ENCODE measurements at places on chromosomes 5 and 9.

DNA sequence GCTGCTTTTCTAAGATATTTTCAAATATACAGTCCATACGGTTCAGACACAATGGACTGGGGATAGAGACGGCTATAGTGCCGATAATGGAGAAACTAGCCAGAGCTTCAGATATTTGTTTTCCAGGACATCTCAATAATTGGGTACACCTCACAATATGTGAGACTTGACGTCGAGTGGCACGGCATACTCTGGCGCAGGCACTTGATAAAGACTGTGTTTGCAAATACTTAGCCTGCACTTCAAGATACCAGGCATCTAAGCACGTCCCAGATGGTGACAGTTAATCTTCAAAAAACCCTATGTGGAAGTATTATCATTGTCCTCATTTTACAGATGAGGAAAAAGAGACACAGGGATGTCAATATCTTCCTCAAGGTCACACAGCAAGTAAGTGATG lies 48.5 kb downstream of the SEMA5A start:
- DNase-seq = no peak

DNA sequence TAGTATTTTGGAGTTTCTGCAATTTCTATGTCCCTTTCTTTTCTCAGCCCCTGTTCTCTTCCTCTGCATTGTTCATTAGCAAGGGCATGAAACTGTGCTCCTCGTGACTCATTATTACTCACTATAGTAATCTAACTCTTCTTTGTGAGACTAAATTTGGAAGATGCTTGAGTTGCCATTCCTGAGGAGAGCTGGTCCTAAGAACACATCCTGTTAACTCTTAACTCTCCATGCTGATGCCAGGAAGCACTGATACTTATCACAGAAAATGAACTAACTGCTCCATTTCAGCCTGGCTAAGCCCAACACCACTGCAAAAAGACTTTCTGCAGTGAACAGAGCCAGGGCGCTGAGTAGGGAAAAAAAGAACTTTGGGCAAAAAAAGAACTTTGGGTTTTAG lies 10.6 kb upstream of the CSNK1A1 start:
- DNase-seq = no peak

GRCh38 chr5:8686707-8687106 lies 817.8 kb downstream of the MTRR start:
- no peak for DNase-seq

DNA sequence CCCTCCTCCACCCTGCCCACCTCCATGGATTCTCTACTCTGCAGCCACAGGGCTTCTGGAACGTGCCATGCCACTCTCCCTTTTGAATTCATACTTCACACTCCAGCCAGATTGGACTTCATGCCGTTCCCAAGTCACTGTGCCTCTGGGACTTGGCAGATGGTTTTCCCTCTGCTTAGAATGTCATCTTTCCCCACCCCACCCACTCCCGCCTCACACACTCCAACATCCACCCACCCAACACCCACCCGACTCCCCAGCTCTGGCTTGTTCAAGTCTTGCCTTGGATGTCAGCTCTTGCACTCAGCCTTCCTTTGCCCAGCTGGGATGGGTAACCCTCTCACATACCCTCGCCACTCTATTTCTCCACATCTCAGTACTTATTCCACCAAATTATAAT lies 142.1 kb upstream of the DHFR start:
- DNase-seq = no peak

GRCh38 chr9:20984506-20984905 lies 46.9 kb downstream of the HACD4 start:
- DNase-seq = no peak

- DNase-seq = no peak
These were observed 21.9 kb downstream of the SEMA4D start for GRCh38 chr9:89475891-89476440.

GRCh38 chr9:96137671-96138429 lies 164.1 kb downstream of the HSD17B3 start:
- DNase-seq = no peak

- no peak for DNase-seq
These were observed 99.1 kb downstream of the MACIR start for GRCh38 chr5:103357636-103358035.

- DNase-seq = no peak
These were observed 2.6 kb downstream of the CCDC183 start for GRCh38 chr9:136798708-136799078.

DNA sequence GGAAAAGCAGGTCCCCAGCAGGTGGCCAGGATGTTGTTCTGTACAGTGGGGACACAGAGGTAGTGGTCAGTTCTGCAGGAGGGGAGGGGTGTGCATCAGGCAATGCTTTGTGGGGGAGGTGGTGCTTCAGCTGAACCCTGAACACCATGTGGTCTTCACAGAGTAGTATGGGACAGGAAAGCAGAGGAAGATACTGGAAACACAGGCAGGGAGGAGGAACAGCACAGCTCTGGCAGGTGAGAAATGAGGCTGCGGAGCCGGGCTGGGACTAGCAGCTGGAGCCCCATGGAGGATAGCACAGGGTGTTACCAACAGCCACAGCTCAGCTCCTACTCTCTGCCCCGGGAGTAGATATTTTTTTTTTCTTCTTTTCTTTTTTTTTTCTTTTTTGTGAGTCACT lies 161.5 kb downstream of the ENTREP1 start:
- no peak for DNase-seq

DNA sequence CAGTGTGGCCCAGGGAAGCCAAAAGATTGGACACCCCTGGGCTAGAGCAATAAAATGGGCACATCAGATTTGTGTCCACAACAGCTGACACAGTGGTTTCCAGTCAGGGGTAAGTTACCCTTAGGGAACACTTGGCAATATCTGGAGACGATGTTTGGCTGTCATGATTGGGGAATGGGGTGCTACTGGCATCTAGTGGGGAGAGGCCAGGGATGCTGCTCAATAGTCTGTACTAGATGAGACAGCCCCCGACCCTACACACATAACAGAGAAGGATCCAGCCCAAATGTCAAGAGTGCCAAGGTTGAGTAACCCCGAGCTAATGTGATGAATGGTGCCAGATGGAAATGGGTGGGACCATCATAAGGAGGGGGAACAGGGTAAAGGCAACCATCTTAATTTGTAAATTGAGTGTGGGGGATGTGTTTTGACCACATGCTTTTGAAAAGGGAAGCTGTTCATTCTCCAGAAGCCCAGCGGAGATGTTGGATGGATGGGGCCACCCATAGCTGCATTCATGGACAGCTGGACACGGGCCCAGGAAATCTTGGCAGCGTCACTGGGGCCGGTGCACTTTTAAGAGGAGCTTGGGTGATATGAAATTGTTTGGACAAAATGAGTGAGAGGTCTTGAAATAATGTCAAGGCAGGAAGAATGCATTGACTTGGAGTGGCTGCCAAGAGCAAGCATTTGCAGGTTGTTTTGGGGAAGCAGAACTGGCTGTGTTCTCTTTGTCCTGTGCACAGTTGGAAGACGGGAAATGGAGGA lies 33.4 kb downstream of the SYK start:
- no peak for DNase-seq

DNA sequence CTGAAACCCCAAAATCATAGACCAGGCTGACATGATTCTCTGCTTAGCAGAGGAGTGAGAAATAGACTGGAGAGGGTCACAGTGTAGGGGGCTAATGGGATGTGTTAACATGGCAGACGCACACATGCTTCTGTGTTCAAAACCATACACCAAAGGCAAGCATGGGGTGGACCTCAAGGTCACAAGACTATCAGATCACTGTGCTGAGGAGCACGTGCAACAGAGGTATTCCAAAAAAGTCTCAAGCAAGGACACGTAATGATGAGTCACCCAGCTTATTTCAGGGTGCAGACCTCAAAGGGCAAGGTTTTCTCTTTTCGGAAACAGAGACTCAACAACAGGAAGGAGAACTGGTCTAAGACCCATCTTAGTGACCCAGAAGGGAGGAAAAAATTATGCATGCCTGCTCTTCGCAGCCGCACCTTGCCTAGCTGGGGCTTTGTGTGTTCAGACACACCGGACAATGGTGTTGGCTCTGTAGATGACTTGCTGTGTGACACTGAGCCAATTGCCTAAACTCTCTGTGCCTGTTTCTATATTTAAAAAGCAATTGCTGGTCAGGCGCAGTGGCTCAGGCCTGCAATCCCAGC lies 20.3 kb downstream of the WHRN start:
- DNase-seq = no peak

DNA sequence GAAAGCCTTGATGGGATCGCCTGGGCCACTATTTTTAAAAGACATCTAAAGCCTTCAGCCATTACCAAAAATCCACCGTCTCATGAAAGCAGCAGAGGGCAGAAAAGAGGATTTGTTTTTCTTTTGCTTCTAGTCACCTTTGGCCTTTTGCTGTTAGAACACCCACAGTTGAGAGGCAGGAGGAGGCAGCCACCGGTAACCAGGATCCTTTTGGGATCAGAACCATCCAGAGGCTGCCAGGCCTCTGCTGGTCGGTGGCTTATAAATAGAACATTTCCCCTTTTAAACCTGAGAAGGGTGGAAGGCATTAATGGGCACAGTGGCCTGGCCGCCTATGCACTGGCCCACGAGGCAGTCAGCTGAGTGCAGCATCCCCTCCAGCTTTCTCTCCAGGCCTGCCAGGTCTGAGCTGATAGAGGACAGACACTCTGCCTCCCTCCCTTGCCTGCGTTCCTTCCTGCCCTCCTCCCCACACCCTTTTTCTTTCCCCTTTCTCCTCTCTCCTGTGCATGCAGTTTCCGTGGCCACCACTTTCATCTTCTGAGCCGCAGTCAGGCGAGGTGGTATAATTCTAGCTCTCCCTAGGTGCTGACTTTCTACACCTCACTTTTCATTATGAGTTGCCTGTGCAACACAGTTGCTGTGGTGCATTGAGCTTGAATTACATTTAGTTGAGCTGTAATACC lies 253.4 kb downstream of the ARHGAP26 start:
- no peak for DNase-seq

GRCh38 chr5:65156933-65157332 lies 324.8 kb downstream of the ADAMTS6 start:
- no peak for DNase-seq

- no peak for DNase-seq
These were observed 148.2 kb upstream of the SLC12A2 start for GRCh38 chr5:127935398-127935797.

DNA sequence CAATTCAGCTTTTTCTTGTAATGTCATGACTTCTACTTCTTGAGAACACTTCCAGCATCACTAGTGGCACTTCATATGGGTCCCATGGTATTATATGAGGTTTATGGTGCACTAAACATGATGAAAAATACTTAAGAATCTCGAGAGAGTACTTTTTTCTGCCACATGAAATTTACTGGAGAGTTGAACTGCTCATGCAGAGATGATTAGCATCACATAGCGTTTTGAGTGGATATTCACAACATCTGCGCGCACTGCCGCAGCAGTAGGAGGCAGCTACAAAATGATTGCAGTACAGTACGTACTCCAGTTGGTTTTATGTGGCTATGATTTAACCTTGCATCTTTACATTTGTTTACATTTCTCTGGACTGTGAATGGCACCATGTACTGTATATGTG lies 14.7 kb downstream of the RAD1 start:
- no peak for DNase-seq

DNA sequence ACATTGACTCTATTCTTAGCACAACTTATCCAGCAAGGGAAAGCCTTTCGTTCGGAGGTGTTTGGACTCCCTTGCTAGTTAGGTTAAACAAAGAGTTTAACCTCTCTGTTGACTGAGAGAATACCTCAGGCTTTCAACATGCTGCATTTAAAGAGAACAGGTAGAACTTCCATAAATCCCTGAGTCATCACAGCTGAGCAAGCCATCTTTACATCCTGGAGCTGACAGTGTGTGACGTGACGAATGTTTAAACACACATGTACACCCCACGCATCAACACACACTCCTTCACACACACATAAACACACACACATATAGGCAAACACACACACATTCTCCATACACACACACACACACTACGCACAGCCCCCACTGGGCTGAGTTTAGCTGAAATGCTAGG lies 152.8 kb downstream of the ADAMTS12 start:
- DNase-seq = no peak

DNA sequence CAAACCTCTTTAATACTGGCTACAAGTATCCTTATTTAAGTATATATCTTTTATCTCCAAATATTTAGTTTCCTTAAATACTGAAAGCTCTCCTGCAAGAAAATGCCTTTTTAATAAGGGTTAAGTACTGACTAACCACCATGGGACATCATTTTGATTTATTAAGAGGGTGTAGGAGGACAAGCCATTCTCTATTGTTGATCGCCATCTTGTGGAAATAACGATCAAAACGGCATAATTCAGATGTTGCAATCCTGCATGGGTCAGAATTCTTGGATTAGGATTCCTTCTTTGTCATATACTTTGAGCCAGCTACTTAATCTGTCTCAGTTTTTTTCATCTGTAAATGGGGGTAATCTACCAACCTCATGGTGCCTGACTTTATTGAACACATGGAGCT lies 28.7 kb upstream of the C5orf46 start:
- no peak for DNase-seq

DNA sequence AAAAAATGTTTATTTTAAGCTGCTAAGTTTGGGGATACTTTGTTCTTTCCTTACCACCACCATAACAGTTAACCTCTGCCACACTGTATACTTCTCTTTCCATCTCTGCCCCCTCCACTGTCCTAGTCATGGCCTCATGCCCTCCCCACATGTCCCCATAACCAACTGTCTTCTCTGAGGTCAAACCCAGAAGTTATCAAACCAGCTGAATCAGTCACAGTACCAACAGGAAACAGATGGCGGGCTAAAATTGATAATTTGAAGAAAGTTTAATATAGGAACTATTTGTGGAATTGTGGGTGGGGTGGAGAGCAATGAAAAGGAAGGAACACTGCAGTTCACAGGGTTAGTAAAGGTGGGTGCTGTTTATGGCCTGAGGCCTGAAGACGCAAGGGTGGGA lies 5.7 kb upstream of the DCTN4 start:
- no peak for DNase-seq

GRCh38 chr5:153402550-153402949 lies 87.9 kb upstream of the GRIA1 start:
- no peak for DNase-seq
